ENCODE measurements at places on chromosomes 3 and 15.

GRCh38 chr15:57415602-57416001 is 39.3 kb downstream of the CGNL1 start:
- no peaks in the 10 kb centered on the region for H3K4me1 ChIP-seq
- H3K27ac ChIP-seq, result no peak overlapping the region
- no peak overlapping the region for H3K4me3 ChIP-seq
- H3K27me3 ChIP-seq, result no peaks in the 10 kb centered on the region
- H3K36me3 ChIP-seq, result no peaks in the 10 kb centered on the region

DNA sequence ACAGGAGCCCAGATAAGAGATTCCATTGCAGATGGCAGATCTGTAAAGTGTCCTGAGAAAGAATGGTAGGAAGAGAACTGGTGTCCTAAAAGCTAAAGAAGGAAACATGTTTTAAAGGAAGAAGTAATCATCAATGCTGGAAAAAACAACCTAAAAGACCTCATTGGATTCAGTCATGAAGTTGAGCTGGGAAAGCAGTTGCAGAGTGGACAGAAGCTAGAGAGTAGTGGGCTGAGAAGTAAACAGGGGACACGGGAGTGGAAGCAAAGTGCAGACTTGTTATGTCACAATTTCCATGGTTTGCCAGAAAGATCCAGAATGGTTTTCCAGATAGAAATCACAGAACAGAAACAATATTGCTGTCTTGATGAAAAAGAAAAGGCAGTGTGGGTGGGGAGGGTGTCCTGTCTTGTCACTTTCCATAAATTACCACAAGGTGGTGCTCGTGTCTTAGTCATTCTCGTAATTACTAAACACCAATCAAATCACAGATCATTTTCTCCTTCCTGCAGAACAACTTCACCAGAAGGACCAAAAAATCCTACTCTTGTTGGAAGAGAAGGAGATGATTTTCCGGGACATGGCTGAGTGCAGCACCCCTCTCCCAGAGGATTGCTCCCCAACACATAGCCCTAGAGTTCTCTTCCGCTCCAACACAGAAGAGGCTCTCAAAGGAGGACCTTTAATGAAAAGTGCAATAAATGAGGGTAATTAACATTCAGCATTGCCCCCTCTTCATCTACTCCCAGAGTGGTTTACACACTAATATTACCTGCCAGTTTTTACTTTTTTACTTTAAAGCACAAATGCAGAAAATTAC is 64.5 kb downstream of the KLHL25 start:
- DNase-seq, result no peak
- H3K4me3 ChIP-seq, result no peak overlapping the region
- H3K27me3 ChIP-seq, result no peaks in the 10 kb centered on the region
- peaks cover 73% of the 10 kb centered on the region for H3K36me3 ChIP-seq

DNA sequence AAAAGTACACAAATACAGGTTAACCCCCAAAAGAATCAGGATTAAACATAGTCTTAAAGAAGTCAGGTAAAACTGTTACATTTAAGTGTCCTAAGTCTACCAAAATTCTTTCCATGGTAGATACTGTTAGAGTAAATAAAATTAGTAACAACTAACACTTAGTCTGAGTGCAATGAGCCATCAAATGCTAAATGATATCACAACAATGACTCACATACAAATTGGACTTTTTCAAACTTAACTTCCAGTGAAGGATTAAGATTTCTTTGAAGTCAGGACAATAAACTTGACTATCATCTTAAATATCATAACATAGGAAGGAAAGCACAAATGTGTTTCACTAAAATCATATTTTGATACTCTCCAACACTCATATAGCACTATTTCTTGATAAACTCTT is 43.9 kb downstream of the ZNF148 start:
- H3K4me3 ChIP-seq, result no peak overlapping the region
- no peak overlapping the region for H3K27ac ChIP-seq
- DNase-seq, result no peak
- H3K36me3 ChIP-seq, result no peaks in the 10 kb centered on the region
- H3K27me3 ChIP-seq, result no peaks in the 10 kb centered on the region

- H3K27me3 ChIP-seq, result peaks cover 88% of the 10 kb centered on the region
- peaks cover 17% of the 10 kb centered on the region for H3K4me1 ChIP-seq
Observed at GRCh38 chr15:89399238-89400115, 64.9 kb upstream of the POLG start.

- no peak overlapping the region for H3K27ac ChIP-seq
- no peaks in the 10 kb centered on the region for H3K4me1 ChIP-seq
- no peaks in the 10 kb centered on the region for H3K36me3 ChIP-seq
- DNase-seq, result no peak
- no peak overlapping the region for H3K4me3 ChIP-seq
Observed at GRCh38 chr3:13860001-13860400, 19.9 kb downstream of the WNT7A start.
